ENCODE measurements at places on chromosomes 5 and 9.

DNA sequence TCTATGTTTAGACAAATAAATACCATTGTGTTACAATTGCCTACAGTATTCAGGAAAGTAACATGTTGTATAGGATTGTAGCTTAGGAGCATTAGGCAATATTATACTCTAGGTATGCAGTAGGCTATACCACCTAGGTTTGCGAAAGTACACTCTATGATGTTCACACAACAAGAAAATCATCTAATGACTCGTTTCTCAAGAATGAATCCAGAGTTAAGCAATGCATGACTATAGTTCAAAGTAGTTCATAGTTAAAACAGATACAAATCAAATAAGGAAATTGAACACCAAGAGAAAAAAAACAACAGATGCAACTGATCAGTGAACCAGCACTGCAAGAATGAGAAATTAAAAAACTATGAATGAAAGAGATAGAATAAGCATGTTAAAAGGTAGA, 27.6 kb upstream of the ABLIM3 start:
- no peak for DNase-seq

DNA sequence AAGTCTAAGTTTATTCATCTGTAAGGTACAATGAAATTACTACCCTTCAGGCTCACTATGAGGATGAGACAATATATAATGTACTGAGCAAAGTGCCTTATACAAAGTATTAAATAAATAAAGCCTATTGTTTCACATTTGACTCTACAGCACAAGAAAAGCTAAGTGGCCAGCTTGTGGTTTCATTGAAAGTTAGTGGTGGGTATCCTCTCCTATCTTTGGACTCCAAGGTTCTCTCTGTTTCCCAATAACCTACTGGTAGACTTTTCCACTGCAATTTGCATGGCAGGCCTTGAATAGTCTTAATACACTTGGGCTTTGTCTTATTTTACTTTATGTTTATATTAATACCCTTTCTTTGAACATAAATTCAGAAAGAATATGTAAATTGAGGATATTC, 262.7 kb downstream of the DEPDC1B start:
- DNase-seq = no peak

GRCh38 chr9:105313238-105313637, 68.8 kb downstream of the SLC44A1 start:
- DNase-seq = no peak

DNA sequence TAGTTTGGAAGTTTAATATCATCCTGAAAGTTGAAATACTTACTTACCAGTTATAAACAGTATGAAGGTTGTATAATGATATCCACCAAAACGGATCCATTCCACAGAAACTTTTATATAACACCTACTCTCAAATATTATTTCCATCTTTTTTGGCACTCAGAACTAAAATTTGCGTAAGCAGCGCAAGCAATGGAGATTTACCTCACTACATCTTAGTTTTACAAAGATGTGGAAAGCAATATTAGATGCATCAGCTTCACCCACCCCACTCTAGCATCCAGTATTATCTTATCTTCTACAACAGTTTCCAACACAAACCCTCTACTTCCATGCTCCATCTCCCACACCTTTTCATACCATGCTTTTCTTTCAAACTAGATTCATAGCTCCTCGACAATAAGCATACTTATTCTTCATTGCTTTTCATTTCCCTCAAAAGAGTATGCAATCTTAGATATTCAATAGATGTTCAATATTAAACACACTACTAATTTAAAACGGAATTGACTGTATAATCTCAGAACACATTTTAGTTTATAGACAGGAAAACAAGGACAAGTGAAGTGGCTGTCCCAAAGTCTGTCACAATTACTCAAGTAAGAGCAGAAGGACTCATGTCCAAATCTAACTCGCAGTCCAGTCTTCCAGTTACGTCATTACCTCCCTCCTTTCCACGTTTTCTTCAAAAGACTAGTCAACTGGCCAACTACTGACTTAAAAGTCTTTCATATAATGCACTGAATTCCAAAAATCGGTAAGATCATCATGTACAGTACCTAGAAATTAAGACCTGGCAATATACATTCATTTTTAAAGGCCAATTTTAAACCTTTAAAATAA, 2.2 kb downstream of the PPP2CA start:
- no peak for DNase-seq
